HuH-7 (cell line): ENCODE measurements at places on chromosomes 5 and 9.

DNA sequence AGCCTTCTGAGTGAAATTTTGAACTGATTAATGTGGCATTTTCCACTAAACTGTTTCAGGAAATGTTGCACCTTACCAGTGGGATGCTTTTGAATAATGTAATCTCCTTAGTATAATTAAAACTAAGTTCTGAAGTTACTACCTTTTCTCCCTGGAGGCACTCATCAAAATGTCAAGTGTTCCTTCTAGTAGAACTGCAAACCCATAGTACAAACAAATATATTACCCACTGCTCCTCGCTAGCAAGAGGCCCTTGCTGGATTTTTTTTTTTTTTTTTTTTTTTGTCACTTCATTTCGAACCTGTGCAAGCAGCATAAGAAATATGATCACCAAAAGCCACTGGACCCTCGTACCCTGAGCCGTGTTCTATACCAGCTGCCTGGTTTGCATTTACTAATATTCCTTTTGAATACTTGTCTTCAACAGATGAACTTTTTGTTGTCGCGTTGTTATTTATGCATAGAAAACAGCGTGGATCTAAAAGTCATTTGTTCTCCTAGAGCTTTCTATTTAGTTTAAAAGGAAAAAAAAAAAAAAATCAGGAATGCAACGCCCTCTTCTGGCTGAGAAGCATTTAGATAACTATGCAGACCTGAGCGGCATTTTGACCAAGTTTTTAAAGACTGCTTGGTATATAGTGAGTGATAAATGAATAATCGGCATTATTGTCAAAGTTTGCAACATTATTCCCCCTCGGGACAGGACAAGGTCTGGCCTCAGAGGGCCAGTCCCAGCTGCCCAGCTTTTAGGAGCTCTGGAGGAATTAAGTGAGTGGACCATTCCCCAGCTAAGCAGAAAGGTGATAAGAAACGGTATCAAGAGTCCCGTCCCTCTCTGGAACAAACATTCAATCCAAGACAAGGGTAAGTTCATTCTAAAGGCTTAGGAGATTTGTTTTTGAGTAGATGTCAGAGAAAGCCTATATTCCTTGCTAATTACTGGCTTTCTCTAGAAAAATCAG, 162.5 kb upstream of the KIF2A start:
- no peak for DNase-seq

GRCh38 chr5:8209500-8209899, 340.6 kb downstream of the MTRR start:
- no peak for DNase-seq

DNA sequence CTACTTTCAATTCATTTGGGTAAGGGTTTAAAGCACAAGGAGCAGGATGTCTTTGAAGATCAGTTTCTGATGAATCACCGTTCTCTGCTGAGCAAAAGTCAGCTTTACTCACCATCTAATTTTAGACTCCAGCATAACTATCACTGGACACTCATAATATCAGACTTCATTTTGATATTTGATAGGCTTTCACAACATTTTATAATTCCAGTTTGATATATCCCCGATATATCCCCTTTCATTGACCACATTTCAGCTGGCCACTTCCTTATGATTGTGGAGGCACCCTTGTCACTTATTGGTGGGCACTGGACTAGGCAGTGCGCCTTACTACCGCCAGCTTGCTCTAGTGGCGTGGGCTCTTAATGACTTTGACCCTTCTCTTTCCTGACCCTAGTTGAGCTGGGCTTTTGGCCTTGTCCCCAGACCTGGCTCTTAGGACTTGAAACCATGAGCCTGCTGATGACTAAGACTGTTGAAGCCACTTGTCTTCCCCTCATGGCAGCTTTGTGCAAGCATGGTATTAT, 46.8 kb downstream of the CYSTM1 start:
- DNase-seq: no peak

DNA sequence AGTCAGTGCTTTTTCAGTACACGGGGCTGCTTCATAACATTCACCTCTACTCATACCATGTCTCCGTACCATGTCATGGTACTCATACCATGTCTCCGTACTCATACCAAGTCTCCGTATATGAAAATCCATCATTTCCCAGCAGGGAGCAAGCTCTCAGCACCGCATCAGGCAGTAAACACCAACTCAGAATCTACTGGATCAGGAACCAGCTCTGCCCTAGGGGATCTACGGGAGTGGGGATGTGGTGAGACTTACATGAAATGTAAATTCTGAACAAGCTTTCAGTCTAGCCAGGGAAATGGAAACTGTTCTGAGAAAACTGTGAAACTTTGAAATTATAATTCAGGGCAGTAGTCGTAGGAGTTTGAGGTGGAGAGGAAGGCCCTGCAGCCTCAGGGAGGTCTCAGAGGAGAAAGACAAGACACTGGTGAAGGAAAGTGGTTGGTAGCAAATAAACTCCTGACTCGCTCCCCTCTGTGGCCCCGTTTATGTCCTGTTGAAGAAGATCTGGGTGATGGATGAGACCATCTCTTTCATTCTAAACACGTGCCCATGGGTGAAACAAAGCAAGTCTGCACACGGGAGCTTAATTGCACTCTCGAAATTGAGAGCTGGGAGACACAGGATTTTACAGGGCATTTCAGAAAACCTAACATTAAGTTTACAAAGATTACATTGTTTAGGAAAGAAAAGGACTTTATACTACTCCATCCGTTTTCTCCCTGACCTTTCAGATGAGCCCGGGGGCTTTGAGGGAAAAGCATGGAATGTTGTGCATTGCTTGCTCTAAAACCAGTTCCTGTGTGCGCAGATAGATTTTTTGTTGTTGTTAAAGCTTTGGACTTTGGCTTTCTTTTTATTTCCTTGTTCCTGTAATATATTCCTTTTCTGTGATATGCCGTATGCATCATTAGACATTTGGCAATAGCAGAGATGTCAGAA, 26.8 kb downstream of the ACTBL2 start:
- no peak for DNase-seq

GRCh38 chr9:80797831-80798688, 891.3 kb downstream of the TLE1 start:
- no peak for DNase-seq

GRCh38 chr5:120823328-120823727, 359.2 kb downstream of the PRR16 start:
- no peak for DNase-seq

DNA sequence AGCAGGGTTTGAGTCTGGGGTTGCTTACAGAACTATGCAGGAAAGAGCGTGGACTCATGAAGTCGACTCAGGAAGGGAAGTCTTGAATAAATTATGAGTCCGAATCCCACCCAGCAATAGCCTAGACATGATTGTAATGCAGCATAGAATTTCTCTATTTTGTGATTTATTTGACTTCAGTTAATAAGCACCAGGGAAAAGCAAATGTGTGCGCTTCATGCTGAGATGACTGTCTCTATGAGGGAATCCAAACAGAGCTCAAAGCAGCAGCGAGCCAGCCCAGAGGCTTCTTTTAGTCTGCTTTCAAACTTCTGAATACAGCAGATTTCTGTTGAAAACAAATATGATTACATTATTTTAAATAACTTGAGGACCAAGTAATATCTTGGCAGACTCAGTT, 188.0 kb downstream of the SEMA6A start:
- no peak for DNase-seq

DNA sequence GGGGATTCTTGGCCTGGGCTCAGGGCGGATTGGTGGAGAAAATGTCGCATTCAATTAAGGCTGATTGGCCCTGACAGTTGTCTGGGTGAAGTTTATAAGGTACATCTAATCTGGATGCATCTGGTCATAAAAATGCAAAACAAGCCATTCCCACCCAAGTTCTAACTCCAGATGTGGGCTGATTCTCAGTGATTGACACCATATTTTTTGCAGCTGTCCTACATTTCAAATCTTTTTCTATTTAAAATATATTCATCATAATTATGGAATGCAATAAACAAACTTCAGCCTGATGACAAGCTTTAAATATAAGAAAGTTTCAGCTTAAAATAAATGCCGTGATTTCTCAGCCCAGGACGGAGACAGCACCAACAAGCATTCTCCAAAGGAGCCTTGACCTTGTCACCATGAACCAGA, 146.4 kb upstream of the SMIM23 start:
- no peak for DNase-seq
